Mesothelial cell of epicardium (in vitro differentiated cells): ENCODE measurements at places on chromosomes 16 and 17.

- DNase-seq: no peak
Observed at GRCh38 chr17:75689441-75689873, 22.3 kb downstream of the SAP30BP start.

- no peak for DNase-seq
Observed at GRCh38 chr17:56997313-56997712, 19.4 kb downstream of the SCPEP1 start.

GRCh38 chr16:5490499-5490898 is 392.9 kb upstream of the EEF2KMT start:
- peak; percentile 53 for DNase-seq

DNA sequence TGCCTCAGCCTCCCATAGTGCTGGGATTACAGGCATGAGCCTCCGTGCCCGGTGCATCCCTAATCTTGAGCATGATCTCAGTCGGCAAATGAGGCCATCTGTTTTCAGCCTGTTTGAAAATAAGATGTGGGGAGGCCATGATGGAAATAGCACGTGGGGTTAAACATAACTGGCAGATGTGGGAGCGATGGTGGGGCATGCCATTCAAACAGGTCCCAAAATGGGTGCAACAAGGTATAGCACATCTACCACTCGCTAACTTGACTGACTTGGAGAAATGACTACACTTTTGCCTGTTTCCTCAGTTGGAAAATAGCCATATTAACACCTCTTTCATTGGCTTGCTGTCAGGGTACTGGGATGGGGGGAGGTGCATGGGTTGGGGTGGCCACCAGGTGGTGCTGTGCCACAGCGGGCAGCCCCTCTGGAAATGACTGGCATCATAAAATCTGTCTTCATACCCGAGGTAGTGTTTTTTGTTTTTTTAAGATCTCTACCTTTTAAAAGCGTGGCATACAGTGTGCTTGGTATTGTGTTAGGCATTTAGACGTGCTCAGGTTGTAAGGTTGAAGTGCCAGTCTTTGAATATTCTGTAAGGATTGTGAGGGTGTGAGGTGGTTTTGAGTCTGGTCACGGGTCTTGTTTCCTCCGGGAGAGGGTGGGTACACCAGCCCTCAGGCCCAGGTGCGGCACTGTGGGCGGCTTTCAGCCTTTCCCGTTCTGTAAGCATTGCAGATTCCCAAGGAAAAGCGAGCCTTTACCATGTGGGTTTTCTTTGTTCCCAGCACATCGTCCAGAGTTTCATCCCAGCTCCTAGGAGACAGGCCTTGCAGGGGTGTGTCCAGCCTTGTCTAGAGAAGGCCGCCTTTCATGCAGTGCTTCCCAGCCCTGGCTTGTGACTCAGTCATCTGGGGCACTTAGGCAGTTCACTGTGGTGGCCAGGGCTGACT is 2.9 kb upstream of the TTYH2 start:
- no peak for DNase-seq

GRCh38 chr17:5194346-5194745 is 2.7 kb upstream of the ZNF594 start:
- no peak for DNase-seq

- DNase-seq: no peak
Observed at GRCh38 chr16:87970186-87970585, 19.0 kb downstream of the BANP start.

DNA sequence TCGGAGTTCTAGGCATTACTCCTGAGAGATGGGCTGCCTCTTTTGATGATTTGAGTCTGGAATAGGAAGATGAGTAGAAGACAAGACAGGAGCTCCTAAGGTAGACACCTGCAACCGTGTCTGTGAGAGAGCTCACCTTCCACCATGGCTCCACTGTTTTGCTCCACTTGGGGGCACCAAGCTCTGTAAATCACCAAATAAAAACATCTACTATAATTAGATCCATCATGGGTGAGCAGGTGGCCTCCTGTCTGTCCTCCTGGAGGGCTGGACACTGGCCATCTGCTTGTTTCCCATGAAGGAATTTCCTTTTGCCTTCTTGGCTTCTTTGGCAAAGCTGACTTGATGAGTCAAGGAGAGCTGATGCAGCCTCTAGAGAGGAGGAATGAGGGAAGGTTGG is 179.0 kb downstream of the HAPSTR1 start:
- DNase-seq: no peak

GRCh38 chr16:20399185-20399584 is 5.4 kb downstream of the PDILT start:
- no peak for DNase-seq

DNA sequence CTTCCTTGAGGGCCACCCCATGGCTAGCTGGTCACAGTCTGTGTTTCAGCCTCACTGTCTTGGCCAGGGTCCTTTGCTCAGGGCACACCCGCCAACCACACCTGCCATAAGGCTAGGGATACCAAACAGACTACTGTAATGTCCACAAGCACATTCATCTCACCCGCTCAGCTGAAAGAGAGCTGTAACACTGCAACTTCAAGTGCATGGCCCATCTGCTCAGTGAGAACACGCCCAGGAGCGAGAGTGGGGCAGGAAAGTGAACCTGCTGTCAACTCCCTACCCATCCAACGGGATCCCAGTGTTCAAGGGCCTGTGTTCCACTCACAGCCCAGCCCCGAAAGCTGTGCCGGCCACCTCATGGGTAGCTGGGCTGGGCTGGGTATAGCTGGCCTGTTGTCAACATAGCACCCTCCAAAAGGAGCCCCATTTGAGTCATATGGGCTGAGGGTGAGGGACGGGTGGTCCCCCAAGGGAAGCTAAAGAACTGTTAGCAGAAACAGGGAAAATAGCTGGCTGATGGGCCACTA is 55.7 kb downstream of the SCNN1B start:
- DNase-seq: no peak

DNA sequence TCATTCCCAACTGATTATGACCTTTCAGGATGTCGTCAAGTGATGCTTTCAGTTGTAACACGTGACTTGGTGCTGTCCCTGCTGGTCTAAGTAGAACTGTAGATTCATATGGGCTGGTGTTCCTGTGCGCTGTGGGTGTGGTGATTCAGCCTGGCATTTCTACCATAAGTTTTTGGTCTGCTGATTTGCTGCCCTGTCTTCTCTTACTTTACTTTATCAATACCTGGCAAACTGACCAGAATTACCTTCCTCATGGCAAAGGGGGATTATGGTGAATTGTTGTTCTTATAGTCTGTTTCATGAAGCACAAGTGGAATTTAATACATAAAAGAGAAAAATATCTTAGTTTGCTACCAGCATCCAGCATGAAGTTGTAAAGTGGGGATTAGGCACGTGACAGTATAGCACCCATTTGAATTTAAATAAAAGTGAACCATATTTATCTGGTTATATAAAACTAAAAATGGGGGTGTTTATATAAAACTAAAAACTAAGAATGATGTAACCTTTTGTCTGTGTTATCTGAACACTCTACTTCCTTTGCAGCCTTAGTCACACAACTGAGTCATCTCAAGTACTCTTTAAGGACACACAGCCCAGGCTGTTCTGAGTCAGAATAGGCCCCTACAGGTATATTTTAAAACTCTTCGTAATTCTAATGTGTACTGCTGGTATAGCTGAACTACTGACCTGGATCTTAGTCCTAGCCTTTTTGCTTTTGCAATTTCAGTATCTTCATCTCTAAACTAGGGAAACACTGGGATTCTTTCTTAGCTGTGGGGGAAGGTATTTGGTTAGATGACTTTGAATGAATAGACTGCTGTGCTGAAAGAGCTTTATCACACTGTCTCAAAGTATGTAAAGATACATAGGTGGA is 28.3 kb downstream of the TTC19 start:
- DNase-seq: no peak

- no peak for DNase-seq
Observed at GRCh38 chr16:75460446-75460845, 4.0 kb downstream of the TMEM170A start.

GRCh38 chr16:3036726-3037315 is at the start of gene BICDL2:
Gene BICDL2 (minus strand): TSS chr16:3036944. CDS start chr16:3035496, 1,448 bp downstream.
- no peak for DNase-seq

- DNase-seq: no peak
Observed at GRCh38 chr17:78715000-78715771, 66.9 kb downstream of the CYTH1 start.

DNA sequence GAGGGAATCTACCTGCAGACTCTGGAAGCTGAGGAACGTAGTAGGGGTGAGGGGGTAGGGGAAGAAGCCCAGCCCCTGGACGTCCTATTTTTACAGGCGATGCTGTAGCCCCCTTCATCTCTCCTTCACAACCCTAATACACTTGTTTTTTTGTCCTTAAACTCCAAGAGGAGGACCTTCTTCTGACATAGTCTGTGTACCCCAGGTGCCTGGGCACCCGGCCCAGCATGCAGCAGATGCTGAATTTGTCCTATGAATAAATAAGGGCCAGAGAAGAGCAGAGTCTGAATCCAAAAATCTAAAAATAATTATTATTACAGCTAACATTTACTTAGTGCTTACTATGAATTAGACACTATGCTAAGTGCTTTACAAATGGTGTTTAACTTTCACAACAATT is 5.1 kb downstream of the KIF18B start:
- no peak for DNase-seq

- DNase-seq: no peak
Observed at GRCh38 chr17:55324296-55324978, 59.7 kb downstream of the HLF start.

- no peak for DNase-seq
Observed at GRCh38 chr16:88339930-88340754, 42.6 kb upstream of the ZNF469 start.

DNA sequence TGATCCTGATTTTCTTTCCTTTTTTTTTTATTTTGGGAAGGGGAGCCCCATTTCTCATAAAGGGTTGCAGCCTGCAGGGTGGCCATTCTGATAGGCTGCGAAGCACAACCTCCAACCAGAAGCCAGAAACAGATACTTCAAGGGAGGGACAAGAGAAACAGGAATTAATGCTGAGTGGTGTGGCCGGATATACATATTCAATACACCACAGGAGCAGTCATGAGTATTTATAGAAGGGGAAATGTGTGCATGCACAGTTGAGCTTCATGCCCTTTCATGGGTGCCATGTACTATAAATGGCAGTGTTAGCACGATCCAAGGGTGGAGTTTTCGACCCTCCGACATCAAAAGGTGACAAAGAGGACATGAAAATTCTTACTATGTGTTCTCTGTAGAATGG is 320.8 kb downstream of the CBLN1 start:
- no peak for DNase-seq

GRCh38 chr16:69909760-69910159 is 41.4 kb upstream of the CLEC18A start:
- no peak for DNase-seq

GRCh38 chr16:2532494-2533141 is 1.4 kb upstream of the CEMP1 start:
- peak; percentile 67 for DNase-seq

GRCh38 chr16:10641953-10642949 is 52.5 kb downstream of the TEKT5 start:
- no peak for DNase-seq

DNA sequence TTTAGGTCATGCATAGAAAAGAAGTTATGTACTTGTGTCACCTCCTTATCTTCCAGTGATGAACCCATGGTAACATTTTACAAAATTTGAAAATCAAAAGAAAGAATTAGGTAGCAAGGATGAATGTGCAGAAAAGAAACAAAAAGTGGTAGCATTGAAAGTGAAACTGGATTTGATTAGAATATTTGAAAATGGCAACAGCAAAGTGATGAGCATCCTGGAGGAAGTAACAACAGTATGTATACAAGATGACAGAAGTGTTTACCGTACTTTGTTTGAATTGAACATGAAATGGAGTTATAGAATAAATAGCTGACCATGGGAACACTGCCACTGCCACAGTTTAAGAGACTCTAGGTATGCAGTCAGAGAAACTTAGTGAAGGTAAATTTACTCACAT is 1313.1 kb downstream of the CDH11 start:
- no peak for DNase-seq

DNA sequence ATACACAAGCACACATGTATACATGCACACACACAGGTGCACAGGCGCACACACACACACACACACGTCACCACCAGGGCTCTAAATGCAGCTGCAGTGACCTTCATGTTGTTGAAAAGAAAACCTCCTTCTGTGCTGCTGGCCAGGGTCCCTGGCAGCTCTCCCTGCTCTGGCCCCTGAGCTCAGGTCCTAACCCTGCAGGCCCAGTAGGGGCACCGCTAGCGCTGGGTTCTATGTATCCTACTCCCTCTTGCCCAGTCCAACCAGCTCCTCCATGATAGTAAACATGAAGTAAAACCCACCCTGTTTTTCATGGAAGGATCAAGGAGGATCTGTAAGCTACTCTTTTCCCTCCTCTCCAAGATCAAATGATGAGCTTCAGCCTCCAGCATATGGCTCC is 172.8 kb downstream of the RBFOX3 start:
- no peak for DNase-seq

GRCh38 chr17:39197380-39198185 is at the start of gene CACNB1:
Gene CACNB1 (minus strand): TSS chr17:39197669. CDS start chr17:39197495, 174 bp downstream.
- DNase-seq: peak; percentile 80

GRCh38 chr16:11561454-11561805 is 25.3 kb downstream of the LITAF start:
- no peak for DNase-seq

GRCh38 chr17:14619821-14620220 is 318.9 kb downstream of the HS3ST3B1 start:
- no peak for DNase-seq

DNA sequence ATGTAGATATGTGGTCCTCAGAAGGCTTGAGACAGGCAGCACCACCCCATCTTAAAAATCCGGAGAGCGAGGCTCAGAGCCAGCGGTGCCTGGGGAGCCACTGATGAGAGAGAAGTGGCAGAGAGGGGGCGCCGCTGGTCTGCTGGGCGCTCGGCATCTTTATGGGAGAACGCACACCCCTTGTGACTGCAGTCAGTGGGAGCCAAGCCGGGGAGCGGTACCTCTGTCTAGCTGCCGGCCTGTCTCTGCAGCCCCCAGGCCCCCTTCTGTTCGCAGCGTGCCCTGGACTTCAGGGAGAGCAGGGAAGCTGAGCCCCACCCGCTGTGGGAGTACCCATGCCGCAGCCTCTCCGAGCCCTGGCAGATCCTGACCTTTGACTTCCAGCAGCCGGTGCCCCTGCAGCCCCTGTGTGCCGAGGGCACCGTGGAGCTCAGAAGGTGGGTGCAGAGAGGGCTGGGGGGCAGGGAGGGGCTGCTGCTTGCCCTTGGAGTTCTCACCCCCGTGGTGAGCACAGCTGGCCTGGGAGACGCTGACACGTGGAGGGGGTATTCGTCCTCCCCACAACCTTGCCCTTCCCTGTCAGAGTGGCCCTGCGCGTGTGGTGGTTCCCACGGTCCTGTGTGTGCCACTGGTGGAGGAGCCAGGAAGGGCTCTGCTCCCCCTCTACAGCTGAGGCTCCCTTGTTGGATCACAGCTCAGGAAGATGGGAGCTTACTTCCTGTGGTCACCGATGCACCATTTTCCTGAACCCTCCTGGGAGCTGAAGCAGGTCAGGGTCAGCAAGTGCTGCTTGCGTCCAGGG is 44.8 kb downstream of the PRMT7 start:
- DNase-seq: no peak

DNA sequence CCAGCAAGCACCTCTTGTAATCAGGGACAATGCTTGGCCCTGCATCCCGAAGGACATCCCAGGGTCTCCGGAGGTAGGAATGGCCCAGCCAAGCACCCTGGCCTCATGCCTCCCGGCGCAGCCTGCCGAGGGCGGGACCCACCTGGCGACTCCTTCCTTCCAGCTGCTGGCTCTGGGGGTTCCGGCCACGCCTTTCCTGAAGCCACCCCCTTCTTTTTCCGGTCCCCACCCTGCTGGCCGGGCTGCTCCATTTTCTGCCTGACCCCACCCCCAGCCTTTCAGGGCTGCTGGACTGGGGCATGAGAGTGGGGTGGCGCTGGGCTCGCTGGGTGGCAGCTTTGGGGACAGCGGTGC is 22.5 kb upstream of the CIBAR2 start:
- DNase-seq: no peak

- DNase-seq: no peak
Observed at GRCh38 chr17:19304209-19304608, 58.3 kb downstream of the B9D1 start.

- no peak for DNase-seq
Observed at GRCh38 chr17:41739661-41740352, 5.4 kb upstream of the HAP1 start.
